Smooth muscle cell of the pulmonary artery (primary cell): ENCODE measurements at places on chromosomes 4 and X. TPM values are rescaled to one million over a fixed set of nuclear protein-coding genes. Genes with fewer than 3 reads are reported as not detected.

Gene ZNF157
- total RNA-seq = 0.03 and 0.26 TPM in 2 replicates

Gene NEUROG2
- total RNA-seq = not detected in 2 replicates

Gene ZAR1
- not detected in 2 replicates for total RNA-seq

Gene USP38
- 24.5 and 24.6 TPM in 2 replicates for total RNA-seq

Gene DRD5
- total RNA-seq = not detected in 2 replicates

Gene ZNF518B
- 28.7 and 28.9 TPM in 2 replicates for total RNA-seq

Gene EXOC1L
- not detected in 2 replicates for total RNA-seq

Gene LRRC66
- total RNA-seq = 0.89 and 0.91 TPM in 2 replicates

Gene SHOX
- total RNA-seq = not detected in 2 replicates

Gene S100P
- not detected in 2 replicates for total RNA-seq

Gene DMRTC1
- not detected in 2 replicates for total RNA-seq

Gene SH2D1A
- total RNA-seq = not detected in 2 replicates

Gene TLR8
- total RNA-seq = not detected in 2 replicates

Gene AFF2
- 0.07 and 0.26 TPM in 2 replicates for total RNA-seq

Gene NRK
- 0.26 and 1.1 TPM in 2 replicates for total RNA-seq

Gene INPP4B
- total RNA-seq = 10.6 and 32.1 TPM in 2 replicates

Gene UBA1
- 154 and 184 TPM in 2 replicates for total RNA-seq
